T-helper 2 cell (primary cell): ENCODE measurements at places on chromosomes 4 and X.

GRCh38 chrX:69256291-69256565, 91.0 kb upstream of the PJA1 start:
- no peak for DNase-seq

DNA sequence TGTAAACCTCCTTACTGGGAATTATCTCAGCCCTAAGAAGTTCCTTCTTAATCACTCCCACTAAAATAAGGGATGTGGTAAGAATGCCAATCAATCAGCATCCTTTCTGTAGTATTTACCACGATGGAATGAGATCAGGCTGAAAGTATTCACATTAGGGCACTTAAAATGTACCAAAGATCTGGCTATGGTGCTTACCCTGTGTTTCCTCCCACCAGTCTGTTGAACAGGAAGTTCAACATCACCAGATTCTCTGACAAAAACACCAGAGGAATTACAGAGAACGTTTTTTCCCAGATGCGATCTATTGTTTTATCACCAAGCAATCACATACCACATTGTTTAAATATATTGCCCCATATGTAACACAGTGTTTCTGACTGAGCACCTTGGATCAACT, 2.1 kb upstream of the CLCN3 start:
- no peak for DNase-seq

DNA sequence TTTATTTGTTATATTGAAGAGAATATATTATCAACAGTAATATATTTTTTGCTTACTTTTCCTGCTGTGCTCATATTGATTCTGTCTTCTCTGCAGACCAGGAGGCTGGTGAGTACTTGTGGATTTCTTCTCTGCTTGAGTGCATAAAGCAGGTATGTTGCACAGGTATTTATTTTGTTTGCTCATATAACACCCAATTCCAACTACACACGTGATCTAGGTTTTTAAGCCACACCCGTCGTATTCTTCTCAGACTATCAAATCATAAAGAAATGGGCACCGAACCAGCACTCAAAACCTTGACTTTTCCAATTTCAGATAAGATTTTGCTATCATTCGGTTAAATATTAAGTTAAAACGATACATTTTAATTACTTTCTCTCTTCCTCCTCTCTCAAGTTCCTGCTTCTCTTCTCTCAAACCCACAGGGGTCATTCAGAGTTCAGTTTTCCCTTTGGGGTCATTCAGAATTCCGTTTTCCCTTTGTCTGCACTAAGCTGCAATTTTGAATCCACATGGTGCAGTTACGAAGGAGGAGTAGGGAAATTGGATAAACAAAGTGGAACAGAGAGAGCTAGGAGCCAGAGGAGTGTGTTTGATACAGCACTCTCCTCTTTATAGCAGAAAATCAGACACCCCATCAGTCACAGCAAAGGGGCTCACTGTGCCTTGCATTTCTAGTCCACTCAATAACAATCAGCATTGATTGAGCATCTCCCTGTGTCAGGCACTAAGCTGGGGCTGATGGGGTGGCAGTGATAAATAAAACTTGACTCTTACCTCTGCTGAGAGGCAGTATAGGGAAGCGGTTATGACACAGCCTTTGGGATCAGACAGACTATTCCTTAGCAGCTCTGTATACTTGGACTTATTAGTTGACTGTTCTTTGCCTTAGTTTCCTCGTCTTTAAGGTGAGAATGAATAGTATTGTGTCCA, at the start of gene ADH1C:
ADH1C (minus strand) TSS at position 145 of the 936 bp plus-strand sequence; CDS start at position 74, 71 bp downstream.
- DNase-seq, result no peak

DNA sequence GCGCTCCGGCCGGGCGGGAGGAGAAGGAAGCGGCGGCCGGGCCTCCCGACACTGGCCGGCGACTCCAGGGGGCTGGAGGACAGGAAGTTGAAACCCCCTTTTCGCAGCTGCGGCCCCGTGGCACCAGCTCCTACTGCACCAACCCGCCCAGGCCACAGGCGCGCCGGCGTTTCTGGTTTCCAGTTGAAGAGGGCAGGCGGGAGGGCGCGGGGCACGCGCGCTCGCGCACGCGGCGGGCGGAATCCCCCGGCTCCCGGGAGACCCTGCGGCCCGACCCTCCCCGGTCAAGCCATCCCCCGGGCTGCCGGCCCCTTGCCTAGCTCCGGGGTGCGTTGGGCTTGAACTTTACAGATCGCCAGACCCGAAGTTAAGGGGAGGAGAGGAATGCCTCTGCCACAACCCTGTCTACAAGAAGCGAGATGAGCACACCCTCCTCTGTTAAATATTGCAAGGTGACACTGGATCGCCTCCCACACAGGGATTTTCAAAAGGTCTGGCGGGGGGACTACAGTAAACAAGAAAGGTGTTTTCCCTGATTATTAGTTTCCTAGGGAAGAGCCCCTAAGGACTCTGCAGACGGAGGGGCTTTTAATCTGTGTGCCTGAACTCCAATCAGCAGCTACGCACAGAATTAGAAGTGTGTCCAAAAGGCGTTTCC, 1.4 kb downstream of the ELOVL6 start:
- peak; percentile 75 for DNase-seq

- DNase-seq, result no peak
These were observed 201.9 kb upstream of the AGTR2 start for GRCh38 chrX:115968436-115969252.

DNA sequence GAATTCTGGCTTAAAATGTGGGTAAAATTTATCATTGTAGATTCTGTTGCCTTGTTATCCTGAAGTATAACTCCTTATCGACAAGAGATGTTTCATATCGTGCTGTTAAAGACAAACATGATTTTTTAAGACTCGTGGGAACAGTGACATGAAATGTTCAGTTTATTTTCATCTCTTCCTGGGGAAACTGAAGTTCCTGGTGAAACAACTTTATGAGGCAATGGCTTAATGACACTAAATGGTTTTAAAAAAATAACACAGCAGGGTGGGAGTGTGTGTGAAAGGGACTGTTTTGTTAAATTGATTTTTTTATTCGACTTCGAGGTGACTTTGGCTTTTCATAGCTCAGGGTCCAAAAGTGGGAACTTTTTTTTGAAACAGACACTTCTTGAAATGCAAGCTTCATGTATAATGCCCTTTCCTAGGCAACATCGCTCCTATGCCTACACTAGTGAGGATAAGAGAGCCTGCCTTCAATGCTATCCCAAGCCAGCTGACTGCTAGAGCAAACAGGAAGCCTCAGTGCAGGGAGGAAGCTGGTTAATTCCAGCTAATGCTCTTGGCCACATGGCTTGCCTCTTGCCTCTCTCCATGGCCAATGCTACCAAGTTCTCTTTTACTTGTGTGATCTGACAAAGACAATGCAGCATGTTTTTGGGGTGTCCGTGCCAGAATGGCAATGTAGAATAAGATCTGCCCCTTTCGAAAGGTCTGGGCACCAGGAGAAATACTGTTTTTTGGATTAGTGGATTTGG, 80.9 kb upstream of the PLAC1 start:
- no peak for DNase-seq

DNA sequence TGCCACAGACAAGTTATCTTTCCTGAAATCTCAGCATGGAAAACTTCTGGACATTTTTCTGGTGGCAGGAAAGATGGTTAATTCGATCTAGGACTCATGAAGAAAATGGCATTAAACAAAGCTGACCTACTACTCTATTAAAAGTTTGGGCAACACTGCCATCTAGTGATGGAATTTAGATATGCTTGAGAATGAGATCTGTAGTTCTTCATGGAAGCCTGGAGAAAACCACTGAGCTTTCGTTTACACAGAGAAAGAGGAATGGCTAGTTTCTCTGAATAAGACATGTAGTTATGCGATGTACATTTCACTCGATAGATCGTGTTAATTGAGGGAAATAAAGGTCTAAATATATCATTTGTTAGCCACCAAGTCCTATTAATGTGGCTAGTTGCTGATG, 51.7 kb upstream of the CHRDL1 start:
- DNase-seq, result no peak

DNA sequence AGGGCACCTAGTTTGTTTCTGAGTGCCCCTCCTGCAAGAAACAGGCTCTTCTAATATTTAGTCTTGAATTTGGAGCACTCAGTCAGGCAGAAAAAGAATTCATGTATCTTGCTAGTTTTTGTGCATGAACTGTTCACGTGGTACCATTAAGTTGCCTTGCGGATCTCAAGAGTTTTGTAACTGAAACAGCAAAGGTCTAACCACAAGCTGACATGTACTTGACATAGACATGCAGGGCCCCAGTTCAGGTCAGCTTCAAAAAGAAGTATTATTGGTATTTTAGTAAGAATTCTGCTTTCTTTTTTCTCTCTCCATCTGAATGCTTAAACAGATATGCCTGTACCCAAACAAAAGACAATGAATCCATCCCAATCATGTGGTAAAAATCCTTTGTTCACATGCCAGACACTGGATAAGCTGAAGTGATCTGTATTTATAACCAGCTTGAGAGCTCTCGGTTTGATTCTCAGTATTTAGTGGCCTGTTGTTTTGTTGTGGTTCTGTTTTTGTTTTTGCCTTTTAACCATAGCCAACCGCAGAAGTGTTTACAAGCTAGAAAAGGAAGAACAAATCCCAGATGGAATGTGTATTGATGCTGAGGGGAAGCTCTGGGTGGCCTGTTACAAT, 13.0 kb downstream of the RGN start:
- no peak for DNase-seq

DNA sequence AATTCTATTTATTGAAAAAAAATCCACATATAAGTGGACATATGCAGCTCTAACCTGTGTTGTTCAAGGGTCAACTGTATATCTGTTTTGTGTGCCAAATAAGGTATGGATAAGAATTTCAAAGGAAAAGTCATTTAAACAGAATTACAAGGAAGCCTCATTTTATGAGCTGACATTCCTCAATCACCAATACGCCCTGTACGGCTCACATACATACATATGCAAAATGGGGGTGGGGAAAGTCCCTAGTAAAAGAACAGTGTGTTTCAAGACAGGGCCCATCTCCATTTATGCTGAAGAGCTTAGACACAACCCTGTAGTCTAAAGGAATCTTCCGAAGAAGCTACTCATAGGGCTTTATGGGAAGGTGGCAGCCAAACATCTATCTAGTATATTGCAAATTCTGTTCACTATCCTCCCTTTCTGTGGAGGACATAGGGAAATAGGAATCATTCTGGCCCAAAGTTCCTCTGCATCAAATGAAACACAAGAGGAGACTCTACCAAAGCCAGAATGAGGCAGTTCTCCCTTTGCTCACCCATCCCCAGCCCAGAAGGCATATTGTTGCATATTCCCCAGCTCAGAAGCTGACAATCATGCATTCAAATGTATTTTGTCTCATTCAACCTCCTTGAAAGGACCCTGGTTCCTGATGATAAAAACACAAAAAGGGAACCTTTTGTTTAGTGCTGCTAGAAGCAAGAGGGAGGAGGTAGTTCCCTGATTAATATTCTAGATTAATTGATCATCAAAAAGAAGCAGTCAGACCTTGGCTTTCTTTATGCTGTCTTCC, 13.7 kb upstream of the ZBTB33 start:
- no peak for DNase-seq

DNA sequence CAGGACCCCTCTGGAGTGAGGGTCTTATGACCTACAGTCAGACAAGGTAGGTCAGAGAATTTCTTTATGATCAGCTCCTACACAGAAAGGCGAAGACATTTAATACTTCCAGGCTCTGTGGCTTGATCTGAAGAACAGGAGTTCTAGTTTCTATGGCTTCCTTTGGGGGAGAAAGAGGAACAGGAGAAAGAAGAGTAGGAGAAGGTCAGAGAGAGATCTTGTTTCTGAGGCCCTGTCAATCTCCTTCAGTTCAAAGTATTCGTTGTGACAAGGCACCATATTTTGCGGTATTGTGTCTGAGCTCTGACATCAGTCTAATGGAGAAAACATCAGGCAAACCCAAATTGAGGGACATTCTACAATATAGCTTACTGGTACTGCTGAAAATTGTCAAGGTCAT, 16.7 kb downstream of the TMSB4X start:
- no peak for DNase-seq

DNA sequence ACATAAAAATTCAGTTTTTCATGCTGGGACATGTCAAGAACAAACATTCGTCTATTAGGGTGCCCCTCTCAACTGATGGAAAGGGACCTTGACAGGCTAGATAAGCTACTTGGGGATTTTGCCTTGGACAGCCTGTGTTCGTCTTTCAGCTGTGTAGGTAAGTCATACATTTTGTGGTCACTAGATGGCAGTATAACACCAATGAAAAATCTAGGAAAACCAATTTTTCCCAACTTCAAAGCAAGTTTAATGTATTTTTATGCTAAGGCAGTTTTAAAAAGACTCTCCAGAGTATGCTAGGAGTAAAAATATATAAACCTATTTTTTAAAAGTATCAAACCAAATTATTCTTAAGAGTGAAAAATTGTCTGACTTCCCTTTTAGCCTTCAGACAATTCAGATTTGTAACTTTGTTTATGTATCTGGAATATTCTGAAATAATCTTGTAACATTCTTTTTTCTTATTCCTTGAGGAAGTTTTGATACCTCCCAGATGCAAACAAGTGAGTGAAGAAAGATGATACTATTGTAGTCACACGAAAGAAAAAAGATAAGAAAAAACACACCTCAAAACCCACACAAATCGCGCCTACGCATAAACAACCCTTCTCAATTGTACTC, 158.3 kb downstream of the CPE start:
- no peak for DNase-seq

GRCh38 chr4:97396097-97396496, 747.2 kb downstream of the STPG2 start:
- DNase-seq, result no peak

GRCh38 chr4:34850421-34850820, 1393.9 kb downstream of the ARAP2 start:
- no peak for DNase-seq

DNA sequence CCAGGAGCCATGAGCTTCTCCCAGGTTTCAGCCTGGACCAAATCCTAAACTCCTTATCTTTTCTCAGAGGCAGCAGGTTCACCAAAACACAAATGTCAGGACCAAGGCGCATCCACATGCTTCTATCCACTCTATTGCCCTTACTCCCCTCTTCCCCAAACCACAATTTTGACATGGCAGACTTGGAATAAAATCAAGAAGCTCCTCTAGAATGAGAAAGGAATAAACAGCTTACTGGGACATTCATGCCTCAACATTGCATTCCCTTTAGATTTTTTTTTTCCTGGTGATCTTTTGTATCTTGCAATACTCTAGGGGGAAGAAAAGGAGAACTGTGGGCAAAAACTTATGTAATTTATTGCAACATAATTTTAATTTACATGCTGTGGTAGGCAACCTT, 119.1 kb downstream of the TSPAN5 start:
- no peak for DNase-seq

DNA sequence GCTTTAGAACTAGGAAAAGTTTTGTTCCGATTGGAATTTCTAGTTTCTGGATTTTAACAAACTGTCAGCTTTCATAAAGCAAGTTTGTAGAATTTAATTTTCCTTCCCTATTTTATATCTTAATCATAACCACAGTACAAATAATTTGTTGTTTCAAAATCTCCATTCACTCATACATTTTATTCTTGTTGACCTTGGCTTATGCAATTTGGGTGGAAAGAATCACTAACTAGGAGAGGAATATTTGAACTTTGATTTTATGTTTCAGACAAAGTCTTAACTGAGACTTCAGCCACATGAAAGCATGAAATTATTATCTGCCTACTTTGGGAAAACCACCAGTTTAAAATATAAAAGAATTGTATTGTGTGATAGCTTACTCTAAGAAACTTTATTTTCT, 427.9 kb downstream of the SPRY1 start:
- DNase-seq, result no peak
